ENCODE measurements at places on chromosomes 11 and 22.
A peak's percentile ranks its signal among the peaks of the same experiment; 100 is the strongest.

DNA sequence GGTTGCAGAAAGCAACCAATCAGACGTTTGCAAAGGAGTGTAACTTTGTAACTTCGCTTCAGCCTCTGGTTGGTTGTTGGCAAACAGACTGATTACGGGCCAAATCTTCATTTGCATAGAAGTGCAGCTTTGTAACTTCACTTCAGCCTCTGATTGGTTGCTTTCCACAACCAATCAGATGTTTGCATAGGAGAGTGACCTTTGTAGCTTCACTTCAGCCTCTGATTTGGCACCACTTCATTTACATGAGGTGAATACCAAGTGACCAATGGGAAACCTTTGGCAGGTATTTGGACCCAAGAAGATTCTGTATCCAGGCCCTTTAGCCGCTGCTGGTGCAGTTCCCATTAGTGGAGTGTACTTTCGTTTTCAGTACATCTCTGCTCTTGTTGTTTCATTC is 16.0 kb downstream of the USP47 start:
- no peak for DNase-seq

DNA sequence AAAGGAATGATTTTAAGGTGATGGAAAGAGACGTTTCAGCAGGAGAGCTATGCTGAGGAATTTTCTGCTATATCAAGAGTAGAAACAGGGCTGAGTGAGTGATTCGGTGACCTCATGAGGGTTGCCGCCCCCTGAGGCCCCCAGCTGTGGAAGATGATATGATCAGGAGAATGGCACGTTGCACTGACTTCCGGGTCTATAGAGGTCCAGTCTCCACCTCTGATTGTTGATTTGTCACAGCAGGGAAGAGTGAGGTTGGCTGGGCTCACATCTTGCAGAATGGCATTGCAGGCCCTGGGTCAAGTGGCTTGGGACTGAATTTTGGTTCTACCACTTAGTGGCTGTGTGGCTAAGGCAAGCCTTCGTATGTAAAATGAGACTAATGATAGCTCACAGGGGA is 205.1 kb downstream of the SNX19 start:
- no peak for DNase-seq

GRCh38 chr22:31734512-31734911 is 15.4 kb downstream of the PRR14L start:
- no peak for DNase-seq

- no peak for DNase-seq
Measured at GRCh38 chr11:82080160-82080559, 653.5 kb downstream of the FAM181B start.

DNA sequence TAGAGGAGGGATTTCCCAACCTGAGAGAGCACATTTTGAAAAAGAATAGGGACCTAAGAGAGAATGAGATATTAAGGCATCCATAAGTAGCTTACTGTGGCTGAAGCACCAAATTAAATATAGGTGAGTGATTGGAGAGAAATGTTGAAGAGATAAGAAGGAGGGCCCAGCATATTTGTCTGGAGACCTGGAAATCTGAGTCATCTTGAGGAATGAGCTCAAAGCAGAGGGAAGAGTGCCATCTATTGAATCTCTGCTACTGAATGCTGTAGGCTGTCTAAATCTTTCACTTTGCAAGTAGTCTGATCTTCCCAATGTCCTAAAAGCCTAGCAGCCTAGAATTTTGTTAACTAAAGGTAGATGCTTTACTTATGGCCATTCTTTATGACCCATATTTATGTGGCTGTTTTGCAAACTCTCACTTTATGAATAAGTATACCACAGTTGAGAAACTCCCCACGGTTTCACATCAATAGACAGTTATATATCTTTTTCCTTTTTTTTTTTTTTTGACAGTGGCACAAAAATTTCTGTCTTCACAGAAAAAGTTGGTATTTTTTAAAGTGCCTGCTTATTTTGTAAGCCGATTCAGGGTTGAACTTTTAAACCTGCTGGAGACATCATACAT is 2093.5 kb downstream of the LRRC4C start:
- no peak for DNase-seq

DNA sequence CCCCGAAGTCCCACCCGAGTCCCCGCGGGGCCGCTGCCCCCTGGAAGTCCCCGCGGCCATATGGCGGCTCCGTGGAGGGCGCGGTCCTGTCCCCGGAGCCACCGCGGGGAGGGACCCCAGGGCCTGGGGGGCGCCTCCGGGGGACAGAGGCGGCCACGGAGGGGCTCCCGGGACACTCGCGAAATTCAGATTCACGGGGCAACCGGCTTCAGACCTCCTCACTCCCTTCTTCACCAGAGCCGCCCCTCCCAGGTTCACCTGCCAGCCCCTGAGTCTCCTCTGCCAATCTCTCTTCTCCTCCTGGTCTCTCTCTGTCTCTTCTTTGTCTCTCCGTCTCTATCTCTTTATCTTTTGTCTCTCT is 28.2 kb upstream of the TOLLIP start:
- DNase-seq, result no peak

- DNase-seq, result no peak
Measured at GRCh38 chr11:11374358-11375148, 21.5 kb upstream of the CSNK2A3 start.

DNA sequence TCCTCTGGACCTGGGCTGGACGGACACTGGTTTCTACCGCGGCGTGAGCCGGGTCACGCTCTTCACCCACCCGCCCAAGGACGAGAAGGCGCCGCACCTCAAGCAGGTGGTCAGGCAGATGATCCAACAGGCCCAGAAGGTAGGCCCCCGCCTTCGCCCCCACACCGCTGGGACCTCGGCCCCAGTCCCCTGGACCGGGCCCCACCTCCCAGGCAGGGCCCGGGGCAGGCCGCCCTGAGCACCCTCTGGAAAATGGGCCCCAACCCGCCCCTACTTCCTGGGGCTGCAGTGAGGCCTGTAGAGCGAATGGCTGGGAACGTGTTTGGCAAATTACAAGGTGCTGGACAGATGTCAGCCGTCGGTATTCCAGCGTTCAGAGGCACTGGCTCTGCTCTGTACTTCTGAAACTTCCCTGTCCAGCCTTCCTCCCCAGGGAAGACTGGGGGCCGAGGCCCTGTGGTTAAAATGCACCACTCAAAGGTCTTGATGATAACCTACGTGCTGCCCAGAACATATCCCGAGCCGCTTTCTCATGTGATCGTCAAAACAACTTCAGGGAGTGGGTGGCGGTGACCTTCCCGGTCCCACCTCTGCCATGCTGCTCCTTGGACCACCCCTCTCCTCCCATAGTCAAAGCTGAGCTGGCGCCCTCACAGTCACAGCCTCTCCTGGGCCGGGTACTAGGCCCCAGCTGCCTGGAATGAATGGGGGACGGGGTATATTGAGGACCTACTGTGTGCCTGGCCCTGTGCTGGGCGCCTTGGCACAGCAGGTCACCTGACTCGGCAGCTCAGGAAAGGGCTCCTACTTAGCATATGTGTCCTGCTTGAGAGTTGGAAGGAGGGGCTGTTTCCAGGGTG is 869 bp downstream of the FAM83F start:
- DNase-seq, result no peak

DNA sequence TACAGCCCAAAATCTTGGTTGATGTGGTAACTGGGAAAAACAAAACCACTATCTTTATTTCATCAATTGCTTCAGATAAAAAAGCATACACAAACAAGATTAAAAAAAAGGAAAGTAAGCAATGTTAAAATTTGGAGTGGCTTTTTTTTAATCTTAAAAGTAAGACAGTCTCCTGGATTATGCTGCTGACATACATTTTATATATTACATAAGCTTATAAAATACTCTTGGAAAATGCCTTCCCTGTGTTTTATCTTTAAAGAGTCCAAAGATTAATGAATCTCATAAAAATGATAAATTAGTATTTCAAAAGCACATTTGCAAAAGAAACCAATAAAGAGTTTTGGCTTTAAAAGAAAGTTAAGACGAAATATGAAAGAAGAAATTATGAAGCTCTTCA is 132.7 kb downstream of the DLG2 start:
- DNase-seq, result no peak

DNA sequence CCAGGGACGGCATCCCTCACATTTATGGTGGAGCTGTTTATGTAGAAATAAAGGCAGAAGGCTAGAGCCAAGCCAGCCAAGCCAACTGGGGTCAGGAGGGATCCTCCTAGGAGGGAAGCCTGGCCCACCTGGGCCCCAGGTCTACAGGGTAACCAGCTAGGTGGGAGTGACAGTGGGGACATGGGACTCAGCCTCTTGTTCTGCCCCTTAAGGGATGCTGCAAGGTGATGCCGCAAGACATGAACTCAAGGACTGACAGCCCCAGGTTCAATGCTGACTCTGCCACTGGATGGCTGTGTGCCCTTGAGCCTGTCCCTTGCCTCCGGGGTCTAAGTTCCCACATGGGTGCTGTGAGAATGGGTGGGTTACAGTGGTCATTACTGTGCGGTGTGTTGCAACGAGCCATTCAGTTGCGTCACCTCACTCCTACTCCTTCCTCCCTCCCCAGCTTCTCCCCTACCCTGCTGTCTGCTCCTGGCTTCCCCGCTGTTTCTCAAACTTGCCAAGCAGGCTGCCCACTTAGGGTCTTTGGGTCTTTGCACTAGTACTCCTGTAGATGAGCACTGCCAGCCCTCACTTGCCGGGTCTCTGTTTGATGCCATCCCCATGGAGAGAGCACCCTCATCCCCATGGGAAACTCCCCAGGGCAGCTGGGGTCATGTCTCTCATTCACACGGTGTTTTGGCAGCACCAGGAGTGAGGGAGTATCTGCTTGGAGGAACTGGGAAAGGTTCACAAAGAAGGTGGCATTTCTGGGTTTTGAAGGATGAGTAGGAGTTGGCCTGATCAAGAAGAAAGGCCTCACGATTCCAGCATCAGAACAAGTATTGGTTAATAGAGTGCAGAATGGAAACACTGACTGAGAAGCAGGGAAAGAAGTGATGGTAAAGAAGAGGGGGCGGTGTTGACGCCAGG is 43.0 kb upstream of the RTL6 start:
- DNase-seq, result no peak

DNA sequence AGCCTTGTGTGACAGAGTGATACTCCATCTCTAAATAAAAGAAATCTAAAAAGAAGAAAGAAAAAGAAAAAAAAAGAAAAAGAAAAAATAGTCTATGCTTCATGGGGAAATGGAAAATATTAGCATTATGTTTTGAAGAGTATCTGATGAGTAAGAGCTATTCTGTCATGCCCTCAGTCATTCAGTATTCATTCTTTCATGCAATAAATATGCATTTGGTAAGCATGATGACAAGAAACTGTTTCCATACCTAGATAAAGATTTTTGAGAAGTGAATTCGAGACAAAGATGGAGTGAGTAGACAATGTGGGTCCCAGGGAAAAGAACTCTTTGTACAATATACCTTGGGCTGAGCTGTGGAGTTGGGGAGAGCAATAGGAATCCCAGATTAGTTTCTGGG is 6.2 kb upstream of the IFTAP start:
- DNase-seq, result no peak

DNA sequence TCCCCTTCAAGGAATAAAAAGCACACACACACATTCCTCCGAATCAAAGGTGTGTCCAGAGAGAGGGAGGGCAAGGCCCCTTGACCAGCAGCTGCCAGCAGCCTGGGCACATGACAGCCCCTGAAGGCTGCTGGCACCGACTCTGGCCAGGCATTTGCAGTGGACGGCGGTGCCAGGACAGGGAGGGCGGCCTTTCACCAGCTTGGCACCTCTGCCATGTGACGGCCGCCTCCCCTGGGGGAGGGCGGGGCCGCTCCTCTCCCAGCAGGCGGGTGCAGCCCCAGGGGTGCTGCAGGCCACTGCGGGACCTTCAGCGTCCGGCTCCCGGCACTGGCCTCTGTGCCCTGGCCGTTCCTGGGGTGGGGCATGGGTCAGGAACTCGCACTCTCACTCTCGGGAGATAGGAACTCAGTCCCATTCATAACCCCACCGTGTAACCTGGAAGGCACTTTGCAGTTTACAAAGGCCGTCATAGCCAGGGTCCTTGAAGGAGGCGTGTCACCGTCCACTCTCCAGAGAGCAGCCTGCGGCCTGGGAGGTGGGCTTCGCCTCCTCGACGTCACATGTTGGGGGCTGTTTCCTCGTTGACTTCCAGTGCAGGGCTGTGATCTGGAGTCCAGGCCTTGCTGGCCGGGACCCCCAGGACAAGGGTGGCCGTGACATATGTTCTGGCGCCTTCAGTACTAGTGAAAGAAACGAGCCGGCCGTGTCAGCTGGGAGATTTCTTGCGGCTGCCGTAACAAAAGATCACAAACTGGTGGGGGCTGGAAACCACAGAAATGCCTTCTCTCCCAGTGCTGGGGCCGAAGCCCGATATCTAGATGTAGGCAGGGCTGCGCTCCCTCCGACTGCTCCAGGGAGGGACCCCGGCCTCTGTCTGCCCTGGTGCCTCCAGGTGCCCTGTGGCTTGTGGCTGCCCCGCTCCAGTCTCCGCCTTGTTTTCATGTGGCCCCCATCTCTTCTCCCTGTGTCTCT is 39.9 kb upstream of the SMIM38 start:
- DNase-seq, result no peak

- DNase-seq, result no peak
Measured at GRCh38 chr11:92251980-92252379, 27.4 kb downstream of the FAT3 start.

DNA sequence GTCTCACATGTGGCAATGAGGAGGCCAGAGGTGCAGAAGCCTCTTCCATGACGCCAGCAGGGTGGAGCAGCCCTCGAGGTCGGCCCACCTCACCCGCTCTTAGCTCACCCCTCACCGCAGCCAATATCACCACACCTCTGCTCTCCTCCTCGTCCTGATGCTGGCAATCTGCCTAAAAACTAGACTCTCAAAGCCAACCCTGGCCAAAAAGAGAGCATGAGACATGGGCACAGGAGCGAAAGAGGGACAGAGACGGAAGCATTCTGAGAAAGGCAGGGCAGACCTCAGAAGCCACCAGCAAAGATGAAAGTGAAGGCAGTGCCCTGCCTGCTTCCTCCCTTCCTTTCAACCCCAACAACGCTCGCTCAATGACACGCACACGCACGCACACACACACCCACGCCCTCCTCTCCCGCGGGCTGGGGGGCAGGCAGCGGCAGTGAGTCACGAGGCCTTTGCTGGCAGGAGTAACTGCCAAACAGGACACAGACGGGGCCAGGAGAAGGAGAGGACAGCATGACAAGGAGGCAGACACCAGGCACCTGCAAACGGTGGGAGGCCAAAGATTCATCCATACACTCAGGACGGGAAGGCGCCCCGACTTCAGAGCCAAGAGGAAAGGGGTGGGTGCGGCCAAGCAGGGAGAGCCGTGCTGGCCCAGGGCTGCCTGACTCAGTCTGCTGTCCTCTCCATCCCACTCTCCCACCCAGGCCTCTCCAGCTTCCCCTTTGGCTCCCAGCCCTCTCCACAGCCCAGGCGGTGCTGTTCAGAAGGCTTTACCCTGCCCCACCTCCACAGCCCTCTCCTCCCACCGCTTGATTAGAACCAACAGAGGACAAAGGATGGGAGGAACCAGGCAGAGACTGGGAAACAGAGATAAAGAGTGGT is 11.4 kb downstream of the IGSF9B start:
- DNase-seq, result peak; percentile 70

GRCh38 chr11:36540998-36541397 is 26.8 kb upstream of the RAG1 start:
- DNase-seq, result peak; percentile 5

DNA sequence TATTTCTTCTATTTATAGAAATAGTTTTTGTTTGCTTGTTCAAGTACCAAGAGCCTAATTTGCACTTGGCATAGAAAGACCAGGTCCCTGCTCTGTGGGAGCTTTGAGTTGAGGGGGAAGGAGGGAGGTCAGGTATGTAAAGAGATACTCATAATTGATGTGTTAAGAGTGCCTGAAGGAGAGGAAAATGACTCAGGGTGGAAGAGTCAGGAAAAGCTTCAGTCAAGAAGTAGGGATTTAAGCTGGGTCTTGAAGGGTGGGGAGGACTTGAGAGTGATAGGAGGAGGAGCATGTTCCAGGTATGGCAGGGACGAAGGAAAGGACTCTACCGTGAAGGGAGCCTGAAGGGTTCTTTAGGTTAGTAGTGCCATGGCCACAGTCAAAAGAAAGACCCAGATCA is 9.0 kb downstream of the RBX1 start:
- DNase-seq, result no peak

GRCh38 chr11:73087730-73088129 is 54.4 kb downstream of the FCHSD2 start:
- DNase-seq, result no peak
